Suppressor macrophage (primary cell): ENCODE measurements at places on chromosomes 11 and 22.
A peak's percentile ranks its signal among the peaks of the same experiment; 100 is the strongest.

DNA sequence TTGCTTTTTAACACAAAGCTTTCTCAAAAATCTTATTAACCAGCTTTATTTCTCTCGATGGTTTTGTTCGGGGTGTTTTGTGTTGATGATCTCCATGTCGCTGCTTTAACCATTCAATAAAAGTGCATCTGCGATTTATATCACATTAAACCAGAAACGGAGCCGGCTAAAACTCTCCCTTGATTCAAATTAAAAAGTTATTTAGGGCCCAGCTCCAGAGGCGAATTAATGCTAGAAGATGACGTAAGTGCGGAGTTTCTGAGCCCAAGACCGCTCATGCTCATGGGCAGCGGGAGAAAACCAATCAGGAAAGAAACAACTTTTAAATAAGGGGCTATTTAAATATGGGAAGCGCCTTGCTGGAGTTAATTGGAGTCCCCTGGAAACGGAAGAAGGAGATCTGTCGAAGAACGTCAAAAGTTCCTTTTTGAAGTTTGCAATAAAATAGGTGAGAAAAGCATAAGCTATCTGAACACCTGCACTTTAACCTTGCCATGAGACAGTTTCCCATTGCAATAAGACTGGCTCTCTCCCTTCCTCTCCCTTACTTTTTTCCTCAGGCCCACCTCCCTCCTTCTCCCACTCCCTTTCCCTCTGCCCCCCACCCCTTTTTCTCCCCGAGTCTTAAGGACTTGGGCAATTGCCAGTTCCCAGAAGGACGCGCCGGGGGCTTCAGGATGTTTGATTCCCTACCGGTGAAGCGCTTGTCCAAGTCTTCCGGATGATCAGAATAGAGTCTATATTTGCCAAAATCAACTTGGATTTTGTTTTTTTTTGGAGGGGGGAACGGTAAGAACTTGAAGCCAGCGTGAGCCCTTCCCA, 1.9 kb upstream of the DBX1 start:
- no peak for DNase-seq

DNA sequence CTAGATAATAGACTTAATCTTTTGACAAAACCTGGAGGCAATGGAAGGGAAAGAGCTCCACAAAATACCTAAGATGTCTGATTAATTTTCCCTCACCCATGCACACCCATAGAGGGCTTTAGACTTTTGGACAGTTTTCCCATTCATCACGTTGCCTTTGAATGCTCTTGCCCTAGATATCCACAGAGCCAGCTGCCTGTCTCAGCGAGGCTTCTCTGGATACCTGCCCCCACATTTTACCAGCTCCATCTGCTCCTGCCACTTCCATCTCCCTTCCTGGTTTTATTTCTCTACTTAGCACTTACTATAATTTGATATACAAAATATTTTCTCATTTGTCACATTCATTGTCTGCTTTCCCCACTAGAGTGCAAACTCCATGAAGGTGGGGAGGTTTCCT, 136.8 kb downstream of the FDX1 start:
- DNase-seq: no peak

DNA sequence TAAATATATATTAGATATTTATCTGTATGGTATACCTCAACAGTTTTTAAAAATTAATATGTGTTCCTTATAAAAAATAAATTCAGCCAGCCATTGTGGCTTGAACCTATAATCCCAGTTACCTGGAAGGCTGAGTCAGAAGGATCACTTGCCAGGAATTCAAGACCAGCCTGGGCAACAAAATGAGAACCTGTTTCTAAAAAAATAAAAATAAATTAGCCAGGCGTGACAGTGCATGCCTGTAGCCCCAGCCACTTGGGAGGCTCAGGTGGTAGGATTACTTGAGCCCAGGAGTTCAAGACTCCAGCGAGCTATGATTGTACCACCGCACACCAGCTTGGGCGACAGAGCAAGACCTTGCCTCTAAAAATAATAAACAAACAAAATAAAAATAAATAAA, 54.9 kb downstream of the PHF21A start:
- DNase-seq: no peak

- peak; percentile 2 for DNase-seq
These were observed 52.1 kb downstream of the LHFPL7 start for GRCh38 chr22:24894220-24894975.
